Activated T-cell treated with anti-CD3 and anti-CD28 coated beads, Interleukin-2, amount 50 U/mL, for 48 hours (primary cell): ENCODE measurements at places on chromosomes 5 and 9.

DNA sequence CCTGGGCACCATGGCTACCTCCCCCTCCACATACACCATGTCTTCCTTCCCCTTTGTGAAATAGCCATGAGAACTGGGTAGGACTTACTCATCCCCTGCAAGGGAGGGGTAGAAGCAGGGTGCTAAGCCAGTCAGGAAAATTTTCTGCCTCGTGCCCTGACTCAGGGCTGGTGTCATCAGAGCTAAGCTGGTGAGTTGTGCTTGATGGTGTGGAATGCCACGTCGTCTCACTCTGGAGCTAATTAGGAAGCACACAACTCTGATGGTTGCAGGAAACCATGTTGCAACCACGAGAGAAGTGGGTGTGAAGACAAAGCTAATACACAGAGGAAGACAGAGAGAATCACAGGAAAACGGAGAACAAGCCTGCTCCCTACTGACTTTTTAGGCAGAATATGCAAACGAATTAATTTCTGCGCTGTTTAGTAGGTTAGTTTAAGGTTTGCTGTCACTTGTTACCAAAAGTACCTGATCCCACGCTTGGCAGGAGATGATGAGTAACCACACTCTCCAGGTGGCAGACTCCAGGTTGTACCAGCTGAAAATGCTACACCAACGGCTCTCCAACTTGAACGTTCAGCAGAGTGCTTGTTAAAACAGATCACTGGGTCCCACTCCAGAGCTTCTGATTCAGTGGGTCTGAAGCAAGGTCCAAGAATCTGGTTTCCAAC is 54.5 kb downstream of the STK10 start:
- DNase-seq, result peak; percentile 72

DNA sequence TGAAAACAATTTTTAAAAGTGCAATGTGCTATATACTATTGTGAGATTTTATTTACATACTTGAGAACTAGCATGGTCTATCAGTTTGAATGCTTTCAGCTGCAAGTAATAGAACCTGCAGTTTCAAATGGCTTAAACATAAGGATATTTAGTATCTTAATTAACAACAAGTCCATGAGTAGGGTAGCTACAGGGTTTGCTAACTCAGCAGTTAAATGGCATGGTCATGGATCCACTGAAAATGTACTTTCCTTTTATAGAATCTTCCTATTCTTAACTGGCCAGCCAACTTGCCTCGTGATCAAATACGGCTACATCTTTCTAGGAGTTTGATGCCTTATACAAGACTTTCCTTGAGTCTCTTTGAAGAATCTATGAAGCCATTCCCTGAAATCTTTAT is 452.8 kb upstream of the SEMA6A start:
- DNase-seq, result no peak

- DNase-seq, result no peak
Measured at GRCh38 chr5:159788835-159789331, 127.4 kb upstream of the ADRA1B start.

- peak; percentile 28 for DNase-seq
Measured at GRCh38 chr9:37840560-37841194, 40.1 kb downstream of the DCAF10 start.

- DNase-seq, result no peak
Measured at GRCh38 chr5:126808521-126808988, 31.6 kb downstream of the LMNB1 start.

DNA sequence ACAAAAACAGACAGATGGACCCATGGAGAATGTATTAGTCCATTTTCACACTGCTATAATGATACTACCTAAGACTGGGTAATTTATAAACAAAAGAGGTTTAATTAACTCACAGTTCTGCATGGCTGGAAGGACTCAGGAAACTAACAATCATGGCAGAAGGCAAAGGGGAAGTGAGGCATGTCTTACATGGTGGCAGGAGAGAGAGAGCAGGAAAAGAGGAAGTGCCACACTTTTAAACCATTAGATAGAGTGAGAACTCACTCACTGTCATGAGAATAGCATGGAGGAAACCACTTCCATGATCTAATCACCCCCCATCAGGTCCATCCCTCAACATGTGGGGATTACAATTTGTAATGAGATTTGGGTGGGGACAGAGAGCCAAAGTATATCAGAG is 808.9 kb downstream of the CDH12 start:
- no peak for DNase-seq

- no peak for DNase-seq
Measured at GRCh38 chr9:70480405-70480980, 66.0 kb upstream of the KLF9 start.

- peak; percentile 63 for DNase-seq
Measured at GRCh38 chr9:125409637-125410521, 148.3 kb downstream of the GAPVD1 start.

- DNase-seq, result no peak
Measured at GRCh38 chr9:18068900-18069299, 405.1 kb upstream of the ADAMTSL1 start.

DNA sequence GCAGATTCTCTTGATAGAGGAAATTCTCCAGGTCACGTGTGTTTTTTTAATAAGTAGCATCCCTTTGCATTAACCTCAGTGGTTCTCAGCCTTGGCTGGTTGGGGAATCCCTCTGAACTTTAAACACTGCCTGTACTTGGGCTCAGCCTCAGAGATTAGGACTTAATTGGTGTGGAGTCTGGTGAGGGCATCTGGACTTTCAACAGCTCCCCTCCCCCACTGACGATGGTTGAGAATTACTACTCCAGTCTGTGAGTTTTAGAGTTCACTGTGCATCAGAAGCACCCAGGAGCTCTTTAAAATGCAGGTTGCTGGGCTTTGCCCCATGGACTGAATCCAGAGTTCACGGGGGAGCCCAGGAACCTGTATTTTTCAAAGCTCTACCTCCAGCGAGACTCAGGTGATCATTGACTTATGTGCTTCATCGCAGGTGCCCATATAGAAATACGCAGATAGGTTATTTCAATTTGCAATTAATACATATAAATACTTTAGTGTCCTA is 71.4 kb downstream of the DAPK1 start:
- DNase-seq, result no peak

- DNase-seq, result no peak
Measured at GRCh38 chr9:15310107-15310850, 3.3 kb upstream of the TTC39B start.

DNA sequence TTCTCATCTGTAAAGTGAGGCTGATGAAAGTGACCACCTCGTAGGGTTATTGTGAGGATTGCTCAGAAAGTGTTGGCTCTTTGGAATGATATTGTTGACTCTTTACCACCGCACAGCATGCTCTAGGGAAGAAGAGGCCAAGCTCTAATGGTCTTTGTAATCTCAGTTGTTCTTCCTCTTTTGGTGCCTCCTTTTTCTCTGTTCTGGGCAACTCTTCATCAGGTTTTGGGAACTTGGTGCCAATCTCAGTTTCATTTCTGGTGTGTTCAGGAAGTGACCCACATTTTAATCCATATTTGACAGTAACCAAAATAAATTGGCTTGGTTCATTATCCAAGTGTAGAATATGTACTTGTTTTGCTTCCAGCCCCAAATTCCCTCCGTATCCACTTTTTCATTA is 25.1 kb downstream of the ARHGAP26 start:
- no peak for DNase-seq

- no peak for DNase-seq
Measured at GRCh38 chr5:150026682-150027172, 26.2 kb downstream of the HMGXB3 start.

DNA sequence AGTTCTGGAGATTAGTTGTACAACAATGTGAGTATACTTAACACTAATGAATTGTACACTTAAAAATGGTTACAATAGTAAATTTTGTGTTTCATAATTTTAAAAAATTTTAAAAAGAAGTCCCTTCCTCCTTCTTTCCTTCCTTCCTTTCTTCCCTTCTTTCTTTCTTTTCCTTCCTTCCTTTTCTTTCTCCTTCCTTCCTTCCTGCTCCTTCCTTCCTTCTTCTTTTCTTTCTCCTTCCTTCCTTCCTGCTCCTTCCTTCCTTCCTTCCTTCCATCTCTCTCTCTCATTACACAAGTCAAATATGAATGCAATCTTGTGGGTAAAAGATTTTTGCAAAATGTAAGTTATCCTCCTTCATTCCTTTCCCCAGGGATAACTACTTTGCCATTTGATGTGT is 97.1 kb upstream of the TBCA start:
- no peak for DNase-seq

GRCh38 chr9:87270221-87270847 is 227.3 kb upstream of the DAPK1 start:
- no peak for DNase-seq

DNA sequence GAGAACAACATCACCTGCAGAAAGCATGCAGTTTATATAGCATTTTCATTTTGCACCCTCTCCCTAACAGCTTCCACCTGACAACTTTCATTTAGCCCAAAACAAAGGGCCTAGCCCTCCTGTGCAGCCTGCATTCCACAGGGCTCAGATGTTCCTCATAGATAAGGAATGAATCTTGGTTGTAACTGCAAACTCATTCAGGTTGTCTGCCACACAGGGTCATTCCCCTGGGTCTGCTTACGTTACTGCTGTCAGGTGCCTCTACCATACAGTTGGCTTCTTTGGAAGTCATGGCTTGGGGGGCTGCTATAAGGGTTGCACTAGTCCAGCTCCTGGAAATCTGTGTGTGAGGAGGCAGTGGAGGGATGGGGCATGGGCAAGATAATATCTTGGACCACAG is 2.7 kb upstream of the DCP2 start:
- DNase-seq, result no peak

- no peak for DNase-seq
Measured at GRCh38 chr5:37214550-37214949, 34.6 kb downstream of the CPLANE1 start.

DNA sequence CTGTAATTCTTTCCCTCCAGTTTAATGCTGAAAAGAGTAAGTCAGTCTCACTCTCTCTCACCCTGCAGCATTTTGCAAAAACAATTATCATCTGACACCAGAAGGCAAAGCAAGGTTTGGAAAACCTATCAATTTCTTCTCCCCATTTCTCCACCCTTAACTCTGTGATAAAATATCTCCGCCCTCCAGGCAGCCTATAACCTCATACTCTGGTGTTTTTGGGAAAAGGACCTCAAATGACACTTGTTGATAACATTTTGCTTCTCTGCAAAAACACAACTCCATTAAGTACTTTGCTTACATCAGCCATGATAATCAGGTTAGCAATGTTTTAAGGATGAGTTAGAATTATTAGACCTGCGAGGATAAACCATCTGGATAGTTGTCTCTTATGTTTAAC is 2.3 kb downstream of the ANKH start:
- DNase-seq, result no peak

DNA sequence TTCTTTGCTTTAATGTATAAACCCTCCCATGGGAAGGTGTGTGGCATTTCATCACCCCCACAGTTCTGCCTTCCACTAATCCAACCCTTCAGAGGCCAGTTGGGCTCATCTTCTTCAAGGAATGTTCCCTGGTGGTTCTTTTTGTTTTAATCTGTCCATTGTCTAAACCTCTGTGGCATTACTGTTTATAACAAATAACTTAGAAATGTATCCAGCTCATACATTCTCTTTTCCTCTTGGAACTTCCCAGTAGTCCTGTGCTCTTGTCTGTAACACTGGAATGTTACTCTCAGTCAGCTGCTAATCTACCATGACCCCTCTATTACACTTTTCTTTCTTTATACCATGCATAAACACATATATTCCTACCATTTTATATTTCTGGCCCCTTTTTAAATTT is 213.5 kb upstream of the TARS1 start:
- DNase-seq, result no peak

DNA sequence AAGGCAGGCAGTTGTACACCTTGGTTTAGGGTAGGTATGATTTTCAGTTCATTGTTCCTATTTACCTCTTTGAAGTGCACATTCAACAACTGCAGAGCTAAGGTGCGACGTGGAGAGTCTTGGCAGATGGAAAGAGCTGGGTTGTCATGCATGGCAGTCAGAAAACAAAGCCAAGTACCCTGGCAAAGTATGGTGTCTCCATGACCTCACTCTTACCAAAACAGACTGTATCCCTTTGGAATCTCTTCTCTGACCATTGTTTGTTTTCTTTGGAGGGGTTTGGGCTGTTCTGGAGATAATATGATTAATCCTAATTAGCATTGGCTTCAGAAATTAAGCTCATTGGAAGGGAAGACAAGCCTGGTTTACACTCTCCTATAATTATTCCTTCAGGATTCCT is 665.7 kb downstream of the DNAH5 start:
- DNase-seq, result no peak

DNA sequence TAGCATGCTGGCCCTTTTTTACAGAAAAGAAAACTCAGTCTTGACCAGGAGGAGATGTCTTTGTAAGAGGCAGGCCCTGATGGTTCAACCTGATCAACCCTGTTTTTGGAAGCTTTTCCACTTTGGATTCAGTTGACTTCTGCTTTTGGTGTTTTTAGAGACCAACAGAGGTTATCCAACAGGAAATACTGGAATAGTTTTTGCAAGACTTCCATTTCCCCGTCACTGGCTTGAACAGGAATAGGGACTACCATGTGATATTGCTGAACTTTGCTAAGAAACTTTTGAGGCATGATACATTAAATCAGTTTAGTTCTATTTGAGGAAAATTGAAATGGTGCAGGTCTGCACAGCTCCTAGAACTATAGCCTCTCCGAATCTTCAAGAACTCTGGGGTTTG is 17.1 kb upstream of the DAB2 start:
- no peak for DNase-seq

- DNase-seq, result no peak
Measured at GRCh38 chr9:133862585-133863256, 124.6 kb upstream of the SARDH start.

GRCh38 chr9:16387382-16387781 is 483.1 kb downstream of the BNC2 start:
- no peak for DNase-seq

- DNase-seq, result no peak
Measured at GRCh38 chr5:150404941-150405816, 7.5 kb downstream of the CD74 start.

GRCh38 chr9:112664531-112664930 is 53.4 kb downstream of the INIP start:
- no peak for DNase-seq

DNA sequence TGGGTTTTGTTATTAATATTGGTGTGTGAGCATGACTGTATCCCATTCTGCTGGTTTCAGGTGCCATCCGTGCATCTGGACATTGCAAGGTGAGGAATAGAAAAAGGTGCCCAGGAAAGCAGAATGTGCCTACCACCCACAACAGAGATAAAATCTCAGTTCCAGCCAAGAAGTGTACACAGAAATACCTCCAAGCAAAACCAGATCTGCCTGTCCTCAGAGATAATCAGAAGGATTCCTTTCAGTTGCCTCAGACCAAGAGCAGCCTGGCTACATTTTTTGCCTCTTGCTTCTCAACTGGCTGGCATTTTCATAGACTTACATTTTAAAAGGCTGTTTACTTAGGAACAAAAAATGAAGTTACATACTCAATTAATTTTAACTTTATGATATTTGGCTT is 12.1 kb upstream of the ABLIM3 start:
- no peak for DNase-seq

DNA sequence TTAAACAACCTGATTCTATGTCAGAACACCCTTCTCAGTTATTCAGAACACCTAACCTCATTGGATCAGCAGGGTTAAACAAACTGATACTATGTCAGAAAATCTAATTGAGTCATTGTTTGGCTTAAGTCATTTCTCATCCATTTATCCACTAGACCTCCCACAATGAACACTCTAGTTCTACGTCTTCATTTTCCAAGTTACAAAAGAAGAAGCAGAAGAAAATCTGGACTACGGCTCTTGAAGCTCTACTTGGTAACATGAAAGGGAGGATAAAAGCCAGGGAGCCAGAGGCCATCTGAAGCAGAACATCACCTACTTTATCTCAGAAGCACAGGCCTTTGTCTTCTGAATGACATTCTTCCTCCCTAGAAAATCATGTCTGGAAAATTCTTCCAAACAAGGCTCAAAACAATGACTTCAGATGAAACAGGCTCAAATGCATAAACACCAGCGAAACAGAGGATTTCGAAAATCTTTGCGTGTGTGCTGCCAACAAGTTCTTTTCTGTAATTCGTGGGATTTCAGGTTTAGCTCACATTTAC is 35.4 kb upstream of the TGFBI start:
- DNase-seq, result no peak
